ENCODE measurements at places on chromosomes 2 and 18.

GRCh38 chr2:102599486-102599885 is 19.9 kb upstream of the SLC9A2 start:
- no peaks in the 10 kb centered on the region for H3K4me1 ChIP-seq
- no peaks in the 10 kb centered on the region for H3K36me3 ChIP-seq
- H3K27me3 ChIP-seq: peaks cover 17% of the 10 kb centered on the region
- no peak for DNase-seq
- no peak overlapping the region for H3K4me3 ChIP-seq
- no peak overlapping the region for H3K27ac ChIP-seq

DNA sequence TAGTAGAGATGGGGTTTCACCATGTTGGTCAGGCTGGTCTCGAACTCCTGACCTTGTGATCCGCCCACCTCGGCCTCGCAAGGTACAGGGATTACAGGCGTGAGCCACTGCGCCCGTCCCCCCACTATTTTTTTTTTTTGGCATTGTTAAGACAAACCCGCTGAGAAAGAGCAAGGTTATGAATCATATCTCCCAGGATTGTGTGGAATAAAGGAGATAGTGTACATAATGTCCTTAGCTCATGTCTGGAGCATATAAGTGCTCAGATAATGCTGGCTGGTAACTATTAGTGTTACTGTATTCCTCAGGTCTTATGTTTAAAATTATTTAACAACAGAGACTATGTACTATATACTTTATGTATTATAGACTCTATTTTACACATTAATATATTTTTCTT is 36.0 kb downstream of the TTC27 start:
- peaks cover 36% of the 10 kb centered on the region for H3K36me3 ChIP-seq
- DNase-seq: no peak
- H3K4me3 ChIP-seq: no peak overlapping the region
- no peak overlapping the region for H3K27ac ChIP-seq

DNA sequence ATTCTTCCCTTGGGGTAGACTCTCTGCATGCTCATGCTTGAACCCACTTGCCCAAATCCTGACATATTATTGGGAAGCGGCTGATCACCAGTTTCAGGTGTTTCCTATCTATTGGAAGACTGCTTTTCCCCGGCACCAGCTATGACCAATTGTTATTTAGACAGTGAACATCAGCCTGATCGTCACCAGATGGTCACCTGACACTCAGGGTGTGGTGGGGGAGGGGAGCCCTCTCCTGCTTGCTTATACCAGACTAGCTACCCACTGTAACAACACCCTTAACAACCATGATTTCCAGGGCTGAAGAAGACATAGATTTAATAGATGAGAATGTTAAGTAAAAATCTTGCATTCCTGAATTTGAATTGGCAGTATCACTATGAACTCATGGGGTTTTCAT is 44.3 kb downstream of the RBM43 start:
- DNase-seq: no peak
- no peaks in the 10 kb centered on the region for H3K4me1 ChIP-seq
- H3K27ac ChIP-seq: no peak overlapping the region
- H3K27me3 ChIP-seq: peaks cover 2% of the 10 kb centered on the region
- no peak overlapping the region for H3K4me3 ChIP-seq
- no peaks in the 10 kb centered on the region for H3K36me3 ChIP-seq

DNA sequence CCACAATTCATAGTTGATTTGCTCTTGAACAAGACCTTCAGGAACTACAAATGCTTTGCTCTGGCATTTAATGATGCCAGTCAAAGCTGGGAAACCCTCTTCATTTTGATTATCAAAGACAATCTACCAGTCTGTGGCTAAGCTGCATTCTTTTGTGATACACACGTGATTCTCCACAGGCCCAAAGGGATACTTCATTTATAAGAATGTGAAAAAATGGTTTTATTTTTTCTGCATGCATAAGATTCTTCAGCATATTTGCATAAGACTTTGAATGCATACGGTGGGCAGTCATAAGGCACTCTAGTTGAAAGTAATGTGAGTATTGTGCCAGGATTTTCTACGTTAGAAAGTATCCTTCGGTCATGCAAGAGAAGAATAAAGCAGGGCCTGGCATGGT is 33.0 kb upstream of the ARL5A start:
- no peak overlapping the region for H3K4me3 ChIP-seq
- H3K27ac ChIP-seq: no peak overlapping the region
- no peaks in the 10 kb centered on the region for H3K27me3 ChIP-seq
- H3K4me1 ChIP-seq: no peaks in the 10 kb centered on the region
- no peaks in the 10 kb centered on the region for H3K36me3 ChIP-seq

DNA sequence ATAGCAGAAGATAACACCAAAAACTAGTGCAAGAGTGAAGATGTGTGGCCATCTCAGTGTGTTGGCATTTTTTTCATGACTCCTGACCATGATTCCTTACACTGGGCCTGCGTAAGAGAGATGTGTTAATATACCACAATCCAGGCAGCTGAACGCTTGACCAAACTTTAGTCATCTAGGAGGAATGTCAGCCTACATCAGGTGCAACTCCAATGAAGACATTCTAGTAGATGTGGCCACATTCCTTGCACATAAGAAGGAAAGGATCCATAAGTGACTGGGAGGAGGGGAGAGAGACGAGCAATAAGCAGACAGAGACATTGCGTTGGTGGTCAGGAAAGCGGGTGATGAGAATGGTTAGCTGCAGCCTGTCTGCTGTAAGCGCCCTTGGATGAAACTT is 42.6 kb downstream of the CYRIA start:
- peaks cover 57% of the 10 kb centered on the region for H3K4me1 ChIP-seq
- peaks cover 5% of the 10 kb centered on the region for H3K27me3 ChIP-seq
- DNase-seq: no peak
- H3K36me3 ChIP-seq: no peaks in the 10 kb centered on the region
- H3K27ac ChIP-seq: peak overlapping the region; percentile 57

DNA sequence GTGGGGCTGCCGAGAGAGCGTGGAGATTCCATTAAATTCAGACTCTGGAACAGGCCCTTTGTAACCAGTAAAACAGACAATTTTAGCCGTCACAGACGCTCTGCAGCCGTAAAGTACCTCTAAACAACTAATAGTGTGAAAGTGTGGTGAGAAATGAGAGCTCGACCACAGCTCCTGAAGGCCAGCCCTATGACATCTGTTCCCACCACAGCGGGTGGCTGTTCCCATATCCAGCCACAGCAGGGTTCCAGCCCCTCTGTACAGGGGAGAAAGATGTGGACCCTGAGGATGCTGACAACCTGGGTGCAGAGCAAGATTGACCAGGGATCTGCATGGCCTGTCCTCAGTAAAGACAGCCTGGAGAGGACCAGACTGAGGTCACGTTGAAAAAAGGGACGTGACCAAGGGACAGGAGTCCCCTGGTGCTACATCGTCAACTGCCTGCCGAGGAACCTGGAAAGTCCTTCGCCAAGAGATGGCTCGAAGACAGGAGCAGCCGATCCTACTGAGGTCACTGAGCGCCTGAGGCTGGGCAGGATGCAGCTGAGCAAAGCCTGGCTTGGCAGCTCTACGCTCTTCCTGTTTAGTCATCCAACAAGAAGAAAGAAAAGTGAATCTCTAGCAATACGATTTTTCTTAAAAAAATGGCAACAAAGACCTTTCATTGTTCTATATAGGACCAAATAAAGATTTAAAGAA is 831.7 kb downstream of the RNF144A start:
- DNase-seq: no peak
- no peak overlapping the region for H3K27ac ChIP-seq
- H3K27me3 ChIP-seq: peaks cover 4% of the 10 kb centered on the region
- no peaks in the 10 kb centered on the region for H3K36me3 ChIP-seq
- no peaks in the 10 kb centered on the region for H3K4me1 ChIP-seq

- H3K36me3 ChIP-seq: no peaks in the 10 kb centered on the region
- no peak for DNase-seq
- no peak overlapping the region for H3K4me3 ChIP-seq
- H3K27me3 ChIP-seq: peaks cover 28% of the 10 kb centered on the region
- no peaks in the 10 kb centered on the region for H3K4me1 ChIP-seq
Observed at GRCh38 chr2:158743879-158744278, 51.2 kb upstream of the DAPL1 start.

DNA sequence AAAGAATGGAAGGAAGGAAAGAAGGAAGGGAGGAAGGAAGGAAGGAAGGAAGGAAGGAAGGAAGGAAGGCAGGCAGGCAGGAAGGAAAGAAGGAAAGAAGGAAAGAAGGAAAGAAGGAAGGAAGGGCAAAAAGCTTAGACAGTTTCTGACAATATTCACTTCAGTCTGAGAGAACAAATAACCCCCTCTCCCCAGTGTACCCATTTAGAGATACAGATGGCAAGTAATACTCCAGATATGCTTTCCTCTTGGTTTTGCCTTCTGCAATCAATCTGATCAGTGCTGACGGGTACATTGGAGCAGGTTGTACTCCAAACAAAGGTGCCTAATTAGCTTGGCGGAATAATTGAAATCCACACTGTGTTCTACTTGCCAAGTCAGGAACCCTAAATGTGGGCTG is 534.6 kb upstream of the TMEFF2 start:
- no peak overlapping the region for H3K4me3 ChIP-seq
- no peaks in the 10 kb centered on the region for H3K36me3 ChIP-seq
- H3K27ac ChIP-seq: no peak overlapping the region
- DNase-seq: no peak
- no peaks in the 10 kb centered on the region for H3K27me3 ChIP-seq
- no peaks in the 10 kb centered on the region for H3K4me1 ChIP-seq

DNA sequence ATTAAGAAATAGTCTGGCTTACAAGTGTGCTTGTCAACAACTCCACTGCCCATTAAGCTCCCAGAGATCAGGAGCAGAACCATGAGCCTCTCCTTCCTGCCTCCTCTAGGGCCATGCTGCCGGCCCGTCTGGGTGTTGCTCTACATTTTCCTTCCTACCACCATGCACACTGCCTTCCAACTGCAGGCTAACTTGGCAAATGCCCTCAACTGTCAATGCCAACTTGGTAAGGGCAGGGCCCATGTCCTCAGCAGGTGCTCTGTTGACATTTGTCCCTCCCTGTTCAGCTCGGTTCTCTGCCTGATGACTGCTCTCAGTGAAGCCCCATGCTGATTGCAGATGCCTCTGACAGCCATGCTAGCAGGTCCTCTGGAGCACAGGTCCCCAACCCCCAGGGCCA is 345.2 kb downstream of the ALK start:
- H3K4me1 ChIP-seq: no peaks in the 10 kb centered on the region
- DNase-seq: no peak
- peaks cover 5% of the 10 kb centered on the region for H3K27me3 ChIP-seq
- H3K4me3 ChIP-seq: no peak overlapping the region

- peaks cover 2% of the 10 kb centered on the region for H3K4me1 ChIP-seq
- H3K4me3 ChIP-seq: no peak overlapping the region
- no peak overlapping the region for H3K27ac ChIP-seq
- H3K36me3 ChIP-seq: peaks cover 61% of the 10 kb centered on the region
- no peaks in the 10 kb centered on the region for H3K27me3 ChIP-seq
- DNase-seq: no peak
Observed at GRCh38 chr2:6970976-6971480, 53.8 kb downstream of the RNF144A start.

GRCh38 chr2:70248181-70248847 is at the start of gene TIA1:
Gene TIA1, minus strand, starts transcription at chr2:70248628. Its CDS starts 198 bp downstream, at chr2:70248430.
- peaks cover 29% of the 10 kb centered on the region for H3K4me1 ChIP-seq
- H3K27ac ChIP-seq: peak within 1 kb of the TSS; percentile 95
- H3K36me3 ChIP-seq: peaks cover 22% of the 10 kb centered on the region
- H3K4me3 ChIP-seq: peak within 1 kb of the TSS; percentile 89
- peak; percentile 99 for DNase-seq
- peaks cover 5% of the 10 kb centered on the region for H3K27me3 ChIP-seq

GRCh38 chr2:43776324-43776723 is 2.5 kb downstream of the DYNC2LI1 start:
- no peaks in the 10 kb centered on the region for H3K36me3 ChIP-seq
- H3K27me3 ChIP-seq: peaks cover 6% of the 10 kb centered on the region
- H3K4me1 ChIP-seq: peaks cover 11% of the 10 kb centered on the region
- H3K4me3 ChIP-seq: no peak overlapping the region
- DNase-seq: no peak

- no peak overlapping the region for H3K27ac ChIP-seq
- H3K4me1 ChIP-seq: no peaks in the 10 kb centered on the region
- H3K4me3 ChIP-seq: no peak overlapping the region
- no peaks in the 10 kb centered on the region for H3K27me3 ChIP-seq
Observed at GRCh38 chr2:106342831-106343251, 125.4 kb downstream of the RGPD3 start.

DNA sequence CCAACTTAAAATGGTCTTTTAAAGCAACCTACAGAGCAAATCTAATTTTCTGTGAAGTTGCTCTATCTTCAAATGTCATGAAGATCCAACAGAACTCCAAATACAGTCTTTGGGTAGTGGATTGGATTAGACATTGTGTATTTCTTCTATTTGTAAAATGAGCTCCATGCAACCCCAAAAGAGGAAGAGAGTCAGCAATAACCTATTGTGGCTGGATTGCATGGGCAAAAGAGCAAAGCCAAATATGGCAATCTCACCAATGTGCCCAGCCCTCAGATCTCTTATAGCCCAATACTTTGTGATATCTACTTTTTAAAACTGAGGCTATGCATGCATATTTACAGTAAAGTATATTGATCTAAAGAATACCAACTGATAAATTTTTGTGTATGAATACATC is 146.3 kb downstream of the TXNL1 start:
- peaks cover 4% of the 10 kb centered on the region for H3K27me3 ChIP-seq
- H3K27ac ChIP-seq: no peak overlapping the region
- no peaks in the 10 kb centered on the region for H3K36me3 ChIP-seq
- no peaks in the 10 kb centered on the region for H3K4me1 ChIP-seq
- no peak overlapping the region for H3K4me3 ChIP-seq

DNA sequence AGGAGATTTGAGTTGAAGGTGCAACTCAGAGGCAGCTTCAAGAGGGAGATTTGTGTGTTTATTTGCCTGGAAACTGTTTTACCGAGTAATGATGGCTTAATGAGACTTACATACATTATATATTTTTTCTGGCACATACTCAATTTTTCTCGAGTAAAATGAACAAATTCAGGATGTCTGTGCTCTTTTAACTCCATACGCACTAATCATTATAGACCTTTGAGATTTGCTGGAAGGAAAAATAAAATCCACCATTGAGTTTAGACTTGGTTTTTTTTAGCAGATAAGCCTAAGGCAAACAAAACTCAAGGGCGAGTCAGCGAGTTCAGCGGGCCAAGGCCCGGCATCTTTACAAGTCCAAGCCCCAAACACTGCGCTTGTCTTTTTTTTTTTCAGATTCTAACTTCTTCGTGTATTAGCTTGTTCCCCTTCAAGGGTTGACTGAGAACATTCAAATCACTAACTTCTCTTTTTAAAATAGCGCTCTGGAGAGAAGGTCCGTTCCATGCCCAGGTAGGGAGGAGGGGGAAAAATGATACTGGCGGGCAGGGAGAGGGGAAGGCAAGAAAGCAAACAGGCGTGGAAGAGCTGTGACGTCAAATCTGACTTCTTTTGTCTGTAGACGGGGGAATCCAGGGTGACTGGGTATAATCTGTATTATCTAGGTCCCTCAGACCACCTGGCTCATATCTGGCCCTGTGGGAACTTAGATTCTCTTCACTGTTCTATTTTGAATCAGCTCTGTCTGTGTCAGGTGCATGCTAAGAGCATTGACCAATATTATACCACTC is 72.7 kb upstream of the MAP3K20 start:
- peaks cover 14% of the 10 kb centered on the region for H3K27me3 ChIP-seq
- H3K4me3 ChIP-seq: no peak overlapping the region
- no peak for DNase-seq

DNA sequence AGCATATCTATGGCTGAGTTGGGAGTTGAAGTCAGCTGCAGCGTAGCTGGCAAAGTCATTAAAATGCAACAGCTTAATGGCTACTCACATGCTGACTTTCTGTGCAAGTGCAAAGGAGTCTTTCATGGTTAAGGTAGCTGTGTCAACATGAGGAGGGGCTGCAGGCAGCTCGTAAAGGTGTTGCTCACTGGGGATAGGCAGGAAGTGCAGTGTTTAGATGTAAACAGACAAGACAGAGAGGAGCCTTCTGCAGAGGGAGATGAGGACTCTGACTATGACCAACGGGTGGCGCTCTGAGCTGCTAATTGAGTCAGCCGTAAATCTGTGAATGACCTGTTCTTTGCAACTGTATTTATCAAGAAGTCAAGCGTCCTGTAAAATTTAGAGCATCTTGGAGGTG is 22.3 kb upstream of the CAVIN2 start:
- peaks cover 8% of the 10 kb centered on the region for H3K27me3 ChIP-seq
- no peaks in the 10 kb centered on the region for H3K4me1 ChIP-seq
- H3K36me3 ChIP-seq: no peaks in the 10 kb centered on the region
- no peak for DNase-seq
